ENCODE measurements at places on chromosomes 16 and 17.

DNA sequence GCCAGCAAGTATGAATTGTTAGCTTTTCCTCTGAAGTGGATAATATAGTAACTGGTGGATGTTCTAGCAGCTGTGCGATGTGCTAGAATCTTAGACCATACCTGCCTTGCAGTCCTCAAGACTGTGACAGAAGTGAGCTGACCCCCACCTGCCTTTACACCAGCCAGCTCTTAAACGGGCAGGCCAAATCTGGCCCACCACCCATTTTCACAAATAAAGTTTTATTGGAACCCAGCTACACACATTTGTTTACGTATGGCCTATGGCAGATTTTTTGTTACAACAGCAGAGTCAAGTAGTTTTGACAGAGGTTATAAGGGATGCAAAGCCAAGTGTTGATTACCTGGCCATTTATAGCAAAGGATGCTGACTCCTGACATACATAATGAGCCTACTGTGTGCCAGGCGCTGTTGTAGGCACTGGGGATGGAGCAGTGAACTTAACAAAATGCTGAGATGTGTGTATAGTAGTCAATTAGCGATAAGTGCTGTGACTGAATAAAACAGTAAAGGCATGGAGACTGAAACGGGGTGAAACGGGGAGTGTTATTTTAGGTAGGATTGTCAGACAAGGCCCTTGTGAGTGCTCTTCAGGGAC is 79.0 kb downstream of the MSI2 start:
- no peak for DNase-seq

DNA sequence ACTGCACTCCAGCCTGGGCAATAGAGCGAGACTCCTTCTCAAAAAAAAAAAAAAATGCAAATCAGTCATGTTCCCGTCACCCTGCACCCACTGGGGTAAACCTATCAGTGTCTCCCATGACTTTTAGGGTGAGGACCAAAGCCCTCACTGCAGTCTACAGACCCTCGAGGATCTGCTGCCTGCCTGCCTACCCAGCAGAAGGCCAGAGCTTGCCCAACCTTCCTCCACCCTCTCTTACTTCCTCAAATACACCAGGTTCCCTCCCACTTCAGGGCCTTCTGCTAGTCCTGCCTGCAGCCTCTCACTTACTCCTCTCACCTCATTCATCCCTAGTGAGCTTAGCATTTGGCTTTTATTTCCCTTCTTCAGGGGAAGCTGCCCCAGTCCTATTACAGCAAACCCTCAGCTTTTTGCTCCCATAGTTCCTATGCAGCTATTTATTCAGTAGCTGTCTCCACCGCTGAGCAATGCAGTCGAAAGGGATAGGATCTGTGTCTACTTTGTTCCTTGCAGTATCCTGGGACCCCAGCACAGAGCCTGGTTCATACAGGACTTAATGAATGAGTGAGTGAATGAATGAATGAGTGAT is 17.8 kb upstream of the TOB1 start:
- DNase-seq: no peak

DNA sequence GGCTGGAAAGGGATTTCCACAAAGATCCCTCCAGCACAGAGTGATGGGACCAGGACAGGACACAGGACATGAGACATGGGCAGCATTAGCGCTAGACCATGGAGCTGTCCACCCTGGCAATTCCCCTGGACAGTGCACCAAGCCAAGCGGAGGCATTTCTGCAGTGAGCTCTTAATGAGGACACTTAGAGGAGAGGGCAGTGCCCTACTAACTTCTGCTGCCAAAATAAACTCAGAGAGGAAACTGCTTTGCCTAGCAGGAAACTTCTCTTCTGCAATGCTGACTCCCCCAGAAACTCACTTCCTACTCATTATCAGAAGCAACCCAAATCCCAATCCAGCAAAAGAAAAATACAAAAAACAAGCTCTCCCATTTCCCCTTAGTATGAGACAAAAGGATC is 119.2 kb downstream of the HS3ST2 start:
- no peak for DNase-seq

DNA sequence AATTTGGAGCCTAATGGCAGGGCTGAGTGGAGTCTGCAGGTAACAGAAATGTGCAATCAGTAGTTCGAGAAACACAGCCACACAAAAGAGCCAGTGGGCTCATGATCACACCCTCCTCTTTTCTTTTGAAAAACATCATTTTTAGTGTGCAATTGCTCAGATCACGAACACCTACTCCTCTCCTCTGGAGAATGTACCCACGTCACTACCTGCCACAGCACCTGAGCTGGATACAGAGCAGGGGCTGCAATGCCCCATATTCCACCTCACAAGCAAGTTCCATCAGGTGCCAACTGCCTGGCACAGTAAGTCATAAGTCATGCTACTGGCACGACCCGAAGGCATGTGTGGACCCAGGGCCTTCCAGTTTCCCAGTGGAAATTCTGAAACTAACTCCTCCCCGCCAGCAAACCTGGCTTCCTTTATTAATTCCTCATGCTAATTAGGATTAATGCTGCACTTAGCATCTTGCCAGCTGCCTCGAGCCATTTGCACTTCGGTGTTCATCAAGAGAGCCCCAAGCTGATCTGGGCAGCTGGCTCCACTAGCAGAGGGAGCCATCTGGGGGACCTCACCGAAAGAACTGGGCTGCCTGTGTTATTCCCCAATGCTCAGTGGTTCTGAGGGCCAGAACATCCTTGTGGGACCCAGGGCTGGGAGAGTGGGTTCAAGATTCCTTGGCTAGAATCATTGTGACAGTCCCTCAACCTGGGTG is 2.4 kb downstream of the CACNG4 start:
- DNase-seq: no peak

DNA sequence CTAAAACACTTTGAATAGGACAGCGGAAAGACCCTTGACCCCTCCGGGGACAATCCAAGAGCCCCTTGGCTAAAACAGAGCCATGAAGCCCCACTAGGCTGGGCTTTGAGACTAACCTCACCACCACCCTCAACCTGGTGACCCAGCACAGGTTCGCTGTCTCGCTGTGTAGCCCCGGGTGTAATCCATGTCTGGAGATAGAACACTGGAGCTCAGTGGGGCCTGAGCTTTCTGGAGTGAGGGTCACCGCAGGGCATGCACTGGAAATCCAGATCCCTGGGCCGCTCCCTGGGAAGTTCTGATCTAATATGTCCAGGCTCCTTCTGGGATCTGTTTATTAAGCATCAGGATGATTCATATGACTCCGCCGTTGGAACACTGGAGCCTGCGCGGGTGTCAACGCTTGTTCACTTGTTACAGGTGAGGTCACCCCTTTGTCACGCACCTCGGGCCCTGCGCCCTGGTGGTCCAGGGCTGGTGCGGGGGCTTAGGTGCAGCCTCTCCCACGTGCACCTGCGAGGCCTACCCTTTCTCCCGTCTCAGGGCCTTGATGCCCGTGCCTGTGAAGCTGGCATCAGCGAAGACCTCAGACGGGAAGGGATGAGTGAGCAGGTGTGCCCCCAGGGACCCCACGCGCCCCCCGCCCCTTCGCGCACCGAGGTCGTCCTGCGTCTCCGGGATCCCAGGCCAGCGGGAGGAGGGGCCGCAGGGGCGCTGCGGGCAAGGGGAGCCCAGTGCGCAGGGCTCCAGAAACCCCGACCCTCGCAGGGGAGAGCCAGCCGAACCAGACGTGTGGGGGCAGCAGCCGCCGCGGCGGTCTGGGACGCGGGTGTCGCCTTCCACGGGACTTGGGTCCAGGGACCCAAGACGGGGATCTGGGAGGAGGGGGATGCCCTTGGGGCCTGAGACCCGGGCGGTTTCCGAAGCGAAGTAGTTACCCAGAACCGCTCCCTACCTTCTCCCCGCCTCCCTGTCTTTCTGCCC is 224.1 kb upstream of the FOXF1 start:
- no peak for DNase-seq

- no peak for DNase-seq
Observed at GRCh38 chr16:74439685-74440084, 18.4 kb upstream of the CLEC18B start.

DNA sequence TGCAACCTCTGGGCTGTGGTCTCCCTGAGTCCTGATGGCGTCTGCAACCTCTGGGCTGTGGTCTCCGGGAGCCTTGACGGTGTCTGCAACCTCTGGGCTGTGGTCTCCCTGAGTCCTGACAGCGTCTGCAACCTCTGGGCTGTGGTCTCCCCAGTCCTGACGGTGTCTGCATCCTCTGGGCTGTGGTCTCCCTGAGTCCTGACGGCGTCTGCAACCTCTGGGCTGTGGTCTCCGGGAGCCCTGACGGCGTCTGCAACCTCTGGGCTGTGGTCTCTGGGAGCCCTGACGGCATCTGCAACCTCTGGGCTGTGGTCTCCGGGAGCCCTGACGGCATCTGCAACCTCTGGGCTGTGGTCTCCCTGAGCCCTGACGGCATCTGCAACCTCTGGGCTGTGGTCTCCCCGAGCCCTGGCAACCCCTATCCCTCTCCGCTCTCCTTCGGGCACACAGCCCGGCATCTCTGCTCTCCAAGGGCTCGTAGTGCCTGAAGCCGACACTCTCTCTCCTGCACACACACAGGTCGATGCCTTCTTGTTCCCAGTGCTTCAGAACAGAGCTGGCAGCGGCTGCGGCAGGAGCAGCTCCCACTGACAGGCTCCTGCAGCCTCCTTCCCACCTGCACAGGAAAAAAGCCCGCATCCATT is 45.6 kb downstream of the METRNL start:
- DNase-seq: no peak

DNA sequence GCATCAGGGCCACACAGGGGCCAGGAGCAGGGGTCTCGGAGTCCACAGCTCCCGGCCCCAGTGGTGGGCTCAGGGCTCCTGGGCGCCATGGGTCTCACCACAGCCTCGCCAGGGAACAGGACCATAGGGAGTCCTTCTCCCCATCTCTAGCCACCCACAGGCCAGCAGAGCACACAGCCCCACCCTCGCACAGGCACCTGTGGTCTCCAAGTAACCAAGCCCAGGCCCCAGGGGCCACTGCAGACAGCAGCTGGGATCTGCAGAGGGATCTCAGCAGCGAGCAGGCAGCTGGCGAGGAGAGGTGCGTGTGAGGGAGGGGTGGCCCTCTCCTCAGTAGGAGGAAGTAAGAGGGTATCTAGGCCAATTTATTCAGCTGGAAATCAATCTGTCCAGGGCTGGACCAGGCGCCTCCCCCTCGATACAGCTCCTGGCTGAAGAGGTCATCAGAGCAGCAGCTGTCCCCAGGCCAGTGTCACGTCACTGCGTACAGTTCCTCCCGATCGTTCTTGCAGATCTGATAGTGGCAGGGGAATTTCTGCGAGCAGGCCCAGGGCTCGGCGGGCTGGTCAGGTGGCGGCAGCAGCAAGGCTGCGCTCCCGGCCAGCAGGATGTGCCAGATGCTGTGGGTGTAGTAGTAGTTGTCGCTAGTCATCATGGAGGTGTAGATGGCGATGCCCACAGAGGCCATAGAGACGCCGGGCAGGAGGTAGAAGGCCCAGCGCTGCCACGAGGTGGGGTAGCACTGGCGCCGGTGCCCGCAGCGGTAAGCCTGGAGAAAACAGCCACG is 1.4 kb upstream of the MRPL28 start:
- DNase-seq: no peak

DNA sequence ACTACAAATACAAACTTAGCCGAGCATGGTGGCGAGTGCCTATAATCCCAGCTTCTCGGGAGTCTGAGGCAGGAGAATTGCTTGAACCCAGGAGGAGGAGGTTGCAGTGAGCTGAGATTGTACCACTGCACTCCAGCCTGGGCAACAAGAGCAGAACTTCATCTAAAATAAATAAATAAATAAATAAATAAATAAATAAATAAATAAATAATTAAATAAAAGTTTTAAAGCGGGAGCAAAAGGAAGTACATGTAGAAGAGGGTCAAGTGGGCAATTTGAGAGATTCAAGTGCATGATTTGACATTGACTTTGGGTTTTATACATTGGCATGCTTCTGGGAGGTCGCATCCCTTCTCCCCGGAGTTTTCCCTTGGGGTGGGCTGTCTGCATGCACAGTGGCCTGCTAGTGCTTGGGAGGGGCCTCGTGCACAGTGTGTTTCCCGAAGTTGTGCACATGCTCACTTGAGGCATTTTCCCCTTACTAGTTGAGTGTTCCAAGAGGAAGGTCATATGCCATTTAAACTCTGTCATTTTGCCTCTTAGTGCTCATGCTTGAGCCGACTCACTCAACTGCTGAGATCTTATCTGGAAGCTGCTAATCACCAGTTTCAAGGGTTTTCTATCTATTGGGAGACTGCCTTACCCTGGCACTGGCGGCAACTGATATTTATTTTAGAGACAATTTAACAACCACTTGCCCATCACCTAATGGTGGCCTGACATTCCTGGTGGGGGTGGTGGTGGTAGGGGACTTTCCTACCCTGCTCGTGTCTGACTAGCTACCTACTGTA is 193.2 kb upstream of the MPHOSPH6 start:
- DNase-seq: no peak

- DNase-seq: no peak
Observed at GRCh38 chr16:31618130-31618529, 90.4 kb downstream of the AHSP start.

DNA sequence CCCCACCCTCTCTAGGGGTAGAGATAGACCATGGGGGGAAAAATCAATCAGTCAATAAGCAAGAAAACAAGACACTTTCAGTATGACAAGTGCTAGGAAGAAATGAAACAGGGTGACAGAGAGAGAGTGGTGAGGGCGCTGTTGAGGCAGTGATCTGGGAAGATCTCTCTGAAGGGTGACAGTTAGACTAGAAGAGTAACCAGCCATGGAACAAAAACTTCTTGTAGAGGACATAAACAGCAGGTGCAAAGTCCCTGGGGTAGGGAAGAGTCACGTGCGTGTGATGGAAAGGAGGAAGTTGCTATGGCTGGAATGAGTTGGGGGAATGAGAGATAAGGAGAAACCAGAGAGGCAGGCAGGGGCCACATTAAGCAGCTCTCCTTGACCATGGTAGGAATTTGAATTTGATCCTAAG is 16.8 kb upstream of the EMP2 start:
- no peak for DNase-seq

DNA sequence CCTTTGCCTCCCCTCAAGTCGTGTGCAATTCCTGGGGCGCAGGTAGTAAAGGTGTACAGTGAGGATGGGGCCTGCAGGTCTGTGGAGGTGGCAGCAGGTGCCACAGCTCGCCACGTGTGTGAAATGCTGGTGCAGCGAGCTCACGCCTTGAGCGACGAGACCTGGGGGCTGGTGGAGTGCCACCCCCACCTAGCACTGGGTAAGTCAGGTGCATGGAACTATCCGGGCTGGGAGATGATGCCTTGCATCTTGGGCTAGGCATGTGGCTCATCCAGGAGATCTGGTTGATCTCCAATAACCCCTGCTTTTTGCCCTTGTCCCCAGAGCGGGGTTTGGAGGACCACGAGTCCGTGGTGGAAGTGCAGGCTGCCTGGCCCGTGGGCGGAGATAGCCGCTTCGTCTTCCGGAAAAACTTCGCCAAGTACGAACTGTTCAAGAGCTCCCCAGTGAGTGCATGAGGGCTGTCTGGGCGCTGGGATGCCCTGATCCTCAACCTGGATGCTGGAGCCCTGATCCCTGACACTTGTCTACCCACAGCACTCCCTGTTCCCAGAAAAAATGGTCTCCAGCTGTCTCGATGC is 5.2 kb downstream of the GRB7 start:
- no peak for DNase-seq

Data from left renal pelvis (tissue), 4 donors.